ENCODE measurements at places on chromosomes 1 and 21.

GRCh38 chr21:21921410-21922232, 923.4 kb downstream of the NCAM2 start:
- no peak for DNase-seq

- DNase-seq: no peak
Observed at GRCh38 chr1:58927041-58927721, 143.3 kb upstream of the JUN start.

- DNase-seq: no peak
Observed at GRCh38 chr1:109040627-109040988, 1.3 kb downstream of the WDR47 start.

GRCh38 chr21:45041351-45041805, 33.0 kb upstream of the ADARB1 start:
- no peak for DNase-seq

- DNase-seq: no peak
Observed at GRCh38 chr21:40335704-40336103, 468.5 kb downstream of the PCP4 start.

GRCh38 chr1:170732252-170732588, 68.3 kb downstream of the PRRX1 start:
- no peak for DNase-seq

DNA sequence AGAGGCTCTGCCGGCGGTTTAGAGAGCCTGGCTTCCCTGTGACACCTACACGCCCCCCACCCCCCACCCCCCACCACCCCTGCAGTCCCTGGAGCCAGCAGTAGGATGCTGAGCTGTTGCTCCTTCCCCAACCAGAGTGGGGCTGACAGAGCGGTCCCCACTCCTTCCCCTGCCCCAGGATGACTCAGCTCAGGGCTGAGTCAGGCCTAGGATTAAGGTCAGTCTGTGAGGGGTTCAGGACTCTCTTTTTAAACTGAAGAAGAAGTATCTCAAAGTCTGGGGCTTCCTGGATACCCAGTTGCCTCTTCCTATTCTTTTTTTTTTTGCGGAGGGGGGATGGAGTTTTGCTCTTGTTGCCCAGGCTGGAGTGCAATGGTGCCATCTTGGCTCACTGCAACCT, 19.1 kb downstream of the DMBX1 start:
- DNase-seq: no peak

DNA sequence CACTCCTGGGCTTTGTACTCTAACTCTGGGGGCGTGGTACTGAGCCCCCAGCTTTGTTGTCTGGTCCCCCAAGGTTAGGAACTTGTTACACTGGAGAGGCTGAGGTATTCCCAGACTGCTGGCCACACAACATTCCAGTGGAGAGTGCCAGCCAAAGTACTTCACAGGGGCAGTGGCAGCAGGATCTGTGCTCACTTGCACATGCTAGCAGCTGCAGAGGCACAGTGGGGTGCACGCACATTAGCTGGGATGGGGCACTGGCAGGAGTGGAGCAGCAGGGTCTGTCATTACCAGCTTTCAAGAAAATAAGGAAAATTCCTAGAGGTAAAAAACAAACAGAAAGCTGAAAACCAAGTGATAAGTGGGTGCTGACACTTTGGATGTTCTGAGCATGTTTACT, 31.0 kb downstream of the ZNF691 start:
- no peak for DNase-seq

DNA sequence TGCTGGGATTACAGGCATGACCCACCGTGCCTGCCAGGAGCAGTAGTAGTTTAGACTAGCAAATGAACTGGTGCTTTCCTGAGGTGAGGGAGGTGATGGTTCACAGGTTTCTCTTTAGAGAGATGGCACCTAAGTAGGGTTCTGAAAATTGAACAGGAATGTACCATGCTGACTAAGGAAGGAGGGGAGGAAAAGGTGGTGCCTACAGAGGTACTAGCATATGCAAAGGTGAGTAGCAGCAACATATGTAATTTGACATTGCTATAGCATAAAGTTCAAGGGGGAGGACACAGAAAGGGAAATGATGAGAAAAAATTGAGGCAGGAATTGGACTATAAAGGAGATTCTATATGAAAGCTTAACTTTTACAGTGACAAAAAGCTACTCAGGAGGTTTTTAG, 65.9 kb upstream of the RBM34 start:
- DNase-seq: no peak

DNA sequence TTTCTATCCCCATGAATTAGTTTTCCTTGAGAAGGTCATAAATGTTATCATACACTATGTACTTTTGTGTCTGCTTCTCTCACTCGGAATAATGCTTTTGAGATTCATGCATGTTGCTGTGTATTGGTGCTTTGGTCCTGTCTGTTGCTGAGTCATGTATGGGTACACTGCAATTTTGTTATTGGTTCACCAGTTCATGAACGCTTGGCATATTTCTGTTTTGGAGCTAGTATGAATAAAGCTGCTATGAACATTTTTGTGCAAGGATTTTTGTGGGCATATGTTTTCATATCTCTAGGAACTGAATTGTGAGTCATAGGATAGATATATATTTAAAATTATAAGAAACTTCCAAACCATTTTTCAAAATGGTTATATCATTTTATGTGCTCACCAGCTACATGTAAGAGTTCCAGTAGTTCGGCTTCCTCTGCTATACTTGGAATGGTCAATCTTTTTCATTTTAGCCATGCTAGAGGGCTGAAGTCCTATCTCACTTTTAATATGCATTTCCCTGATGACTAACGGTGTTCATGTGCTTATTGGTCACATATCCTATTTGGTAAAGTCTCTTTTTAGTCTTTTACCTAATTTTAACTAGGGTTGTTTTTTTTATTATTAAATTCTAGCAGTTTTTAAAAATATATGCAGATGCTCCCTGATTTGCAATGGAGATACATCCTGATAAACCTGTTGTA, 38.2 kb downstream of the ETS2 start:
- DNase-seq: no peak

- peak; percentile 71 for DNase-seq
Observed at GRCh38 chr1:180252638-180253536, 22.8 kb downstream of the LHX4 start.

DNA sequence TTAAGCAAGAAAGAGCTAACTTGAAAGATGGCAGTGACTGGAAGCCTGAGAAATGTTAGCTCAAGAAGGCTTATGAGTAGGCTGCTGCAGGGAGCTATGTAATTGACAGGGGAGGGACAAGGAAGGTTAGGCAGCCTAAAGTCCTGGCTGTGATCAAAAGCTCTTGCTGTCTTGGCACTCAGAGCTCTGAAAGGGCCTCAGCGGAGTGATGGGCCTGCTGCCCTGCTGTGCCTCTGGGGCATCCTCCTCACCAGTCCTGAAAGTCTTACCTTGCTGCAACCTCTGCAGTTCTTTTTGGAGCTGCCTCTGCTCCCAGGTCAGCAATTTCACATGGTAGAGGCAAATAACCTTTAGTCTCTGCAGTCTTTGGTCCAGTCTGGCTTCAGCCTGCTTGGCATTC, 1.8 kb downstream of the CCDC190 start:
- DNase-seq: no peak

DNA sequence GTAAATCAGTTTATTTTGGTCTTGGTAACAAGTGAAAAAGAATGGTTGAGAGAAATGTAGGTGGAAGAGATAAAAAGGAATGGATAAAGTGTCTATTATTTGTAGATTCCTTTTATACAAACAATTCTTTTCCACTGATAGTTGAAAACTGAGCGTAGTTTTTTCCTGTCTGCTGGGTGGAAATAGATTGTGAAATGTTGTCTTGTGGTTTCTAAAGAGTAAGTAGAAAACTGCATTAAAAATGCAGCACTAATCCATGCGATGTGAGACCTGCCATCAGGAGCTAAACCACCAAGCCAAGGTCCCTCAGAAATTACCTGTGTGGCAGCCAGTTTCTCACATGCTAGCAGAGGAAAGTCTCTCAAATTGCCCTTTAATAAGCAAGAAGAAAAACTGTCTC, 103.2 kb upstream of the SLC44A3 start:
- no peak for DNase-seq

GRCh38 chr1:65319141-65319540, 9.8 kb downstream of the DNAJC6 start:
- no peak for DNase-seq

DNA sequence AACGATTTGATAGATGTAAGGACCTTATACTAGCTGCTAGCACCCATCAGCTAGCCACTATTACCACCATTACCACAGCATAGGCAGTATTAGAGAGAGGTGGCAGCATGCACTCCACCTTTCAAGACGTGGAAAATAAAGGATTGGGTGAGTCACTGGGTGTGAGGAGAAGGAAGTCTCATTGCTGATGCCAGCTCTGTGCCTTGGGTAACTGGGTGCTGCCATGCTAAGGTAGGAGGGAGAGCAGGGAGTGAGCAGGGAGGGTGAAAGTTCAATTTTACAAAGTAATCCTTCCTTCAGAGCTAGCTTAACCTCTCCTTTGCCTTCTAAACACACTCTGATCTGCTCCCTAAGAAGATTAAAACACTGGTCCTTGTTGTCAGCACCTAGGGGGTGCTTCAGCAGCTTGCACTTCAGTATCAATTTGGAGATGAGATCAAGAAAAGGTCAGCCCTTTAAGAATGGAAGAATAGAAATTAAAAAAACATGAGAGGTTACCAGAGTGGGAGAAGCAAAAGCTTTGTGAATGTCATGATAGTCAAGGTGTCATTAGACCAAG, 1.8 kb upstream of the LIN9 start:
- no peak for DNase-seq

GRCh38 chr1:13456904-13457532, 46.8 kb downstream of the PRAMEF20 start:
- no peak for DNase-seq

GRCh38 chr21:46291561-46291960, 5.4 kb downstream of the YBEY start:
- no peak for DNase-seq

DNA sequence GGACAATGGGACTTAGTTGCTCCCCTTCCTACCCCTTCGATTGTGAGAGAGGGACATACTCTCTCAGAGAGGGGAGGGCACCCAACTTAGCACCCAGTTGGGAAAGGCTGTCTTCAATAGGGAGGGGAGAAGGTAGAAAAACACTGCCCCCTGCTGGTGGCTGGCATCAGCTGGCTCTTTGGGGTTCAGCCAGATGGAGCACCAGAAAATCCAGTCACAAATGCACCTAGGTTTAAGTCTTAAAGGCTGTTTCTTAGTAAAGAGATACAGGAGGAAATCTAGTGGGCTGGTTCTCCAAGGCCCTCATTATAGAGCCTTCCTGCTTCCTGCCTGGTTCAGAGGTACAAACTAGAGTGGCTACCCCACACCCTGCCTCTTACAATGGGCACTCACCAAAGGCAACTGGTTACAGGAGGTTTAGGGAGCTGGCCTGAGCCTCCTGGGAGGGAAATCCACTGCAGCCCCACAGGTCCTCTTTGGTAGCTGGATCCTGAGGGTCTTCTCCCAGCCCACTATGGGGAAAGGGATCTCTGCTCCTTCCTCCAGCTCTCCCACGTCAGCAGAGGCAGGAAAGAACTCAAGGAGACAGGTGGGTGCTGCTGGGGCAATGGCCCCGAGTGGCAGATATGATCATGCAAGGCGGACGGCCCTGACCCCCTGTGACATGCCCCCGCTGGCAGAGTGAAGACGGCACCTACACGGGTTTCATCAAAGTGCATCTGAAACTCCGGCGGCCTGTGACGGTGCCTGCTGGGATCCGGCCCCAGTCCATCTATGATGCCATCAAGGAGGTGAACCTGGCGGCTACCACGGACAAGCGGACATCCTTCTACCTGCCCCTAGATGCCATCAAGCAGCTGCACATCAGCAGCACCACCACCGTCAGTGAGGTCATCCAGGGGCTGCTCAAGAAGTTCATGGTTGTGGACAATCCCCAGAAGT, 28.3 kb downstream of the EIF2D start:
- peak; percentile 83 for DNase-seq
